ENCODE measurements at places on chromosomes 11 and 22.

- no peak for DNase-seq
Measured at GRCh38 chr11:15873501-15873900, 482.8 kb downstream of the SOX6 start.

DNA sequence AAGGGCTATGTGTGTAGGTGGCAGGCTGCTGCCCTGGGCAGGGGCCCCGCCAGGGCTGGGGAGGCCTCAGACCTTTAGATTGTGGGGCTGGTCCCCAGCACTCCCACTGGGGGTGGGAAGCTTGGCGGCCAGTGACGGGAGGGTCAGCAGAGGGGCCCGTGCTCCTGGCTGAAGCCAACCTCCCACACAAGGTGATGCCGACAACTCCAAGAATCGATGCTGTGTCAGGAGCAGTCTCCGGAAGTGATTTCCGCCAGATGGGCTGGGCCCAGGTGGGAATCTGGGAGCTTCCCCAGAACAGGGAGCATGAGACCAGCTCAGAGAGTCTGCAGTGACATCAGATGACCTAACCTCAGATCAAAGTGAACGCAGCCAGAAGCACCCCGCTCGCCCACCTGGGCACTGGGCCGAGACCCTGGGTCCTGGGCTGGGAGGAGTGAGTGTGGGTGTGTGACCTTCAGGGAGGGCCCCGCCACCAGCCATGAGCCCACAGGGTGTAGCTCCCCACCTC is 7.7 kb downstream of the TRPM5 start:
- DNase-seq = no peak

DNA sequence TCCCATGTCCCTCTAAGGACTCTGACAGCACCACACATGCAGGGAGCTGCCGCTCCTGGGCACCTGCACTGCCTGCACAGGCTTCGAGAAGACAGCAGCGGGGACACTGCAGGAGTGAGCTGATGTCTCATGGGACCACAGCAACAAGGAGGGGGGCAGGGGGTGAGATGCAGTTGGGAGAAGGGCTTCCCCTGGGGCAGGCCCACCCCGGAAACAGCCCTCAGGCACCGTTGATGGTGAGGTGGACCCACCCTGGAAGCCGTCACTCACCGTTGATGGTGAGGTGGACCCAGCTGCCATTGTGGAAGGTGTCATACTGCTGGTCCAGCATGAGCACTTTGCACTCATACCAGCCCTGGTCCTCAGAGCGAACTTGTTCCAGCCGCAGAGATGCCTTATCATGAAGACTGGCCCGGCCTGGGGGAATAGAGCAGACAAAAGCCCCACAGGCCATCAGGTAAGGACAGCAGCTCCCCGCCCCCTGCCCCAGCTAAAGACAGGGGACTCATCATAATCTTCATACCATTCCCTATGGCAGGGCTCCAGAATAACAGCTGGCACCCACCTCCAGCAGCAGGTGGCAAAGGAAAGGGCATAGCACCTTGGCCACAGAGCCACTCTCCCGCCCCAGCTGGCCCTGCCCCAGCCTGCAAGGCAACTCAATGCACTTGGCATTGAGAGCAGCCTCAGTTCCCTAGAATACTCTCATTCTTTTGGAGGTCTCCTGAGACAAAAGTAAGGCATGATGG is 12.6 kb downstream of the IGSF9B start:
- DNase-seq = no peak

DNA sequence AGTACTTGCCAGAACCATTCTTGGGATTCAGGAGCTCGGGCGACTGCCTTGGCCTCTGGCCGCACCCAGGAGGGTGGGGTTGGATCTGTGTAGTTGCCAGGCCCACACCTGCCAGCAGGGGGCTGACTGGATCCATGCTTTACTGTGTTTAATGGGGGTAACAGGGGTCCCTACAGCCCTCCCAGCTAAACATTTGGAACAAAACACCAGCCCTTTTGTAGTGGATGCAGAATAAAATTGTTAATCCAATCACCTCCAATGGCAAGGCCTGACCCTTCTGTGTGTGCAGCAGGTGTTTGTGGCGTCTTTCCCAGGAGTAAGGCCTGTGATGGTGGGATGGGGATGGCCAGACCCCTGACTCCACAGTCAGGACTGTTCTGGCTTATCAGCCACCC is 22.5 kb downstream of the SUN2 start:
- DNase-seq = no peak

- no peak for DNase-seq
Measured at GRCh38 chr11:32561835-32562234, 21.8 kb upstream of the EIF3M start.

DNA sequence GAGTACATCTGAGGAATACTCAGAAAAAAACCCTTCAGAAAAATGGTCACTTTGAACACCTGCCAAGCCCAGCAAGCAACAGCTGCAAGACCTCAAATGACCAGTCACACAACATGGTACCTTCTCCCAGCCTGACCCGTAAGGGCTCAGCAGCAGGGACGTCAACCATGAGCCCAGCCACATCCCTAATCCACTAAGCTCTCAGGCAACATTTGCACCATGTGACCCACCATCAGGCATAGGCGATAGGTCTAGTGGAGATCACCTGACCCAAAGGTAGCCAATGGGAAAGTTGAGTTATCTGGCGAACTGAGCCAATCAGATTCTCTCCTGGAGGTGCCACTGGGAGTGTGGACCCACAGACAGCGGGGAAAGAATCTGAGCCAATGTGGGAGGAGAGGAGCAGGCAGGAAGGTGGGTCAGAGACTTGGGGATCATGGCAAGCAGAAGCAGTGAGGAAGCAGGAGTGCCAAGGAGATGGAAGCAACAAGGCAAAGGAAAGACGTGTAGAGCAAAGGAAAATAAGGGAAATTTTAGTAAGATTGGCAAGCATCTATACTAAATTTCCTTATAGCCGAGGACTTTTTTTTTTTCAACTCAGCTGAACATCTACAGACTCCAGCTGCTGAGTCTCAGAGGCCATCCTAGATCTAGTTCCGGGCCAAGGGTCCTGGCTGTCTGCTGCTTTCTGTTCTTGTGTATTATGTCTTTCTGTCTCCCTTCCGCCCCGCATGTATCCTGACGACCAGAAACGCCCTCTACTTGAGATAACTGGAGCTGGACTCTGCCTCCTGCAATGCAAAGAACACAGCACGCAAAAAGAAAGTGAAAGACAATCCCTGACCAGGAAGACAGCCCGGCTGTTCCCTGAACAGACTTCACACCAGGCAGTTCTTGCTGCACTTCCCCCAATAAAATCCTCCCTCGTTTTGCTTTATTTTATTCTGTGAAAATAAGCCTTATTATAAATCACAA is 11.0 kb upstream of the PLAAT2 start:
- no peak for DNase-seq

- DNase-seq = no peak
Measured at GRCh38 chr11:4190098-4190497, 95.5 kb downstream of the RRM1 start.

- no peak for DNase-seq
Measured at GRCh38 chr11:7571640-7572000, 57.8 kb downstream of the PPFIBP2 start.

- DNase-seq = no peak
Measured at GRCh38 chr11:118283756-118284350, 19.8 kb upstream of the MPZL2 start.

DNA sequence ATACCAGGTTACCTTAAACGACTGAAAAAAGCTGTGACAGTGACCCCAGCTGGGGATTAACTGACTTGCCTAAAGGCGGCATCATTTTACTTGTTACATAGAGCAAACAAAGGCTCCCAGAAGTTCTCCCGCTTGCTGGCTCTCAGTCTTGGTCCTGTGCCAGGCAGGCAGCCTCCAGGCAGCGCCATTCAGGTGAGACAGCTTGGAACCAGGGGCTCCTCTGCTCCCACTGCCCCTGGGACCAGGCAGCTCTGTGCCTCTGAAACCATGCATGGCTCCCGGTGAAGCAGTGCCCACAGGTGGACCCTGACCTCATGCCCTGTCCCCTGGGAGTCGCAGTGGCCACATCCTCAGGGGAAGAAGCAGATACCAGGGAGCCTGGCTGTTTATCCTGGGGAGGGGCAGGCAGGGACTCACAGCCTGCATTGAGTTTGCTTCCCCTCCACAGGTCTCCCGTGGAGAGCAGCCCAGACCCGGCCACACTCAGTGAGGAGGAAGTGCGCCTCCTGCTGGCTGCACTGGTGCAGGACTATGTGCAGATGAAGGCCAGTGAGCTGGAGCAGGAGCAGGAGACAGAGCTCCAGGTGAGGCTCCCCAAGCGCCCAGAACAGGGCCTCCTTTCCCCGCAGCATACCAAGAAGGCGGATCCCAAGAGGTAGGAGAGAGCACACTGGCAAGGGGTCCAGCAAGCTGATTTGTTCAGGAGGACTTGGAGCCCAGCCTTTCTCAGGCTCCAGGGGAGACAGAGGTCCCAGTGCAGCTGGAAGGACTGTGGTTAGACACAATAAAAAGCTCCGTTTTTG is 15.6 kb upstream of the CYP2R1 start:
- DNase-seq = peak; percentile 73

DNA sequence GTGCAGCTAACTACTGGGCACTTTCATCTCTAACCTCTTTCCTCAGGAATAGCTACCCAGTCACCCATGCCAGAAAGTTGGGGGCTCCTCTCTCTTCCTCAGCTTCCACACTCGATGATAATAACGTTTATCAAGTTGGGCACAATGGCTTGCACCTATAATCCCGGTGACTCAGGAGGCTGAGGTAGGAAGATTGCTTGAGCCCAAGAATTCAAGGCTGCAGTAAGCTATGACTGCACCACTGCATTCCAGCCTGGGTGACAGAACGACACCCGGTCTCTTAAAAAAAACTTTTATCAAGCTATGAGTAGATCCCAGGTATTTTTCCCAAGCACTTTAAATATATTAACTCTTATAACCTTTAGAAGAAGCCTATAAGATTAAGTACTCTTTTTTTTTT is 2.0 kb downstream of the SF3A1 start:
- DNase-seq = no peak

- no peak for DNase-seq
Measured at GRCh38 chr11:76228875-76229149, 22.5 kb upstream of the WNT11 start.

- DNase-seq = no peak
Measured at GRCh38 chr11:59222464-59223060, 9.8 kb upstream of the MPEG1 start.

GRCh38 chr11:60927600-60927999 is 3.3 kb downstream of the TMEM132A start:
- DNase-seq = no peak

DNA sequence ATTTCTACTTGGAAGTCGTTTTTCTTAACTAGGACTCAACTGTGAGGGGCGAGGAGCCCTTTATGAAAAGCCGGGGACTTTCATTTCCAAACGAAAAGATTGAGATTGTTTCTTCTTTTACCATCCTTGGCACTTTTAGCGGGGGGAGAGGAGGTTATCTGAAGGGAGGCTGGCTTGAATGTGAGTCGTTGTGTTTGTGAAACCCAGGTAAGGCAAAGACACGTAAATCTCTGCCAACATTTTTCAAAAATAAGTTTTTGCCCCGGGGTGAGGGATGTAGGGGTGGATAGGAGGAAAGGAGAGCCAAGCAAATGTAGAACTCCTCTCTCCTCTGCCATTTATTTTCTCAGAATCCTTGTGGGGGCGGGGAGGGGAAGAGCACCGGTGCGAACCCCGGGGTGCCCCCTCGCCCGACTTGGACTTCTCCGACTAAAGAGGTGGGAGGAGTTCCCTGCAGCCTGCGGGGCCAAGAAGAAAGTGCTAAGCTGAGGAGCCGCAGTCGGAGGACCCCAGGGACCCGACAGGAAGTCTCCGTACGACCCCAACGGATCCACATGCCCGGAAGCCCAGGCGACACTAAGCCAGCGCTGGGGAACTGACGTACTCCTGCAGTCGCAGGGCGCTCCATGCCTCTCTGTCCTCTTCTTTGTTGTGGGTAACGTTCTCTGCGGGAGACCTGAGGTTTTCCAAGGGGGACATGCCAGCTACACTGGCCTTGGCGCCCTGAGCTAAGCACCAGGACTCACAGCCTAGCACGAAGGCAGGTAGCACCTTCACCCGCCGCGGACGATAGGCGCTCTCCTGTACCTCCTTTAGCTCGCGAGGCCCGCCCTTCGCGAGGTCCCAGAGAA is 2.4 kb upstream of the WT1 start:
- DNase-seq = no peak

GRCh38 chr11:2328656-2329354 is 27.0 kb downstream of the TSPAN32 start:
- no peak for DNase-seq

DNA sequence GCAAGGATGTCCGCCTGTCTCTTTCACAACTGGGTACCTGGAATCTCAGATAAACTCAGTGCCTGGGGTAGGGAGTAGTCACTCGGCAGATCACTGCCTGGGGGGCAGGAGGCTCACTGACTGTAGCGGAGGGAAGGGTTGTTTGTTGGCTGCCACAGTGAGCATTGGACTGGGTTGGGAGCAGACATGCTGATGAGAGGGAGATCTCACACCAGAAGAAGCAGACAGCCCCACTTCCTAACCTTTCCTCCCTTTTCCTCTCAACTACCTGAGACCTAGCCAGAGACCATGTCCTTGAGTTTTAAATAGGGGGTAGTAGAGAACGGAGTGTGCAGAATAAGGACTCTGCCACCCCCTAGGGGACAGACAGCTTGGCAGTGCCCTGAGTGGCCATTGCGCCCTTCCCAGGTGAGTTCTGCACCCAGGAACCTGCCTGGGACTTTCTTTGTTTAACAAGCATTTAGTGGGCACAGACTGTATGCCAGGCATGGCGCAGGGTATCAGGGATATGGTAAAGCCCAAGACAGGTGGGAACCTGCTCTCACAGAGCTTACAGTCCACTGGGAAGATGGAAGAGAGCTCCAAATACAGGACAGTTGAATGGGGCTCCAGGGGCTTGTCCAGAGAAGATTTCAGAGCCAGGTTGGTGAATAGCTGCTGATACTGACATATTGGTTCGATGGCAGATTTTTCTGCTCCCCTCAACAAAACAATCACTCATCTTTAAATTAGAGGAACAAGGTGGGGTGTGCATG is 115.7 kb upstream of the NNMT start:
- no peak for DNase-seq

- no peak for DNase-seq
Measured at GRCh38 chr11:12853652-12854296, 155.3 kb upstream of the RASSF10 start.

DNA sequence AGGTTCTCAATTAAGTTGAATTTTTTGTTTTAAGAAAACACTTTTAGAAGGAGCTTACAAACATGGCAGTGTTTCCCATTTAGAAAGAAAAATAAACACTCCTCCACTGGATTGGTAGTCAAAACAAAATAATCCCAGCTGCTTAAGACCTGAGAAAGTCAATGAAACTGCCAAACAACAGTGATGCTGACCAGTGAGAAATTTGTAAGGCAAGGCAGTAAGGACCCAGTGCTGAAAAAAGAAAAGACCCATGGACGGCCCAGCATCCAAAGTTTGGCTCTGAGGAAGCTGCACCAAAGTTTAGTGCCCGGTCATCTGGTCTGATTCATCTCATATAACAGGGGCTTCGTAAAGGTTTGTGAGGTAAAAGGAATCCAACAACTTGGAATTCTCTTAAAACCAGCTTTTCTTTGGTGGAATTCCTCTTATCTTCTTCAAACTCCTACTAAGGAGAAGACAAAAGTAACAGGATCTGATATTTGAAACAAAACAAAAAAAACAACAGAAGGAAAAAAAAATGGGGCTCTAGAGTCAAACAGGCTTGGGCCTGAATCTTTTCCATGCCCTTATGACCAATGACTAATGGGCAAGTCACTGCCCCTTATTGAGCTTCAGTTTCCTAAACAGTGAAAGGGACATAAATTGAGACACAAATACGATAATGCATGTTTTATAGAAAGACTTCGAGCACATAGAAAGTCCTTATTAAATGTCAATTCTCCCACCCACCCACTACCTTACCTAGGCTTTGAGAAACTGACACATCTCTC is 383.0 kb upstream of the NARS2 start:
- DNase-seq = no peak
